ENCODE measurements at places on chromosomes 13 and 19.

DNA sequence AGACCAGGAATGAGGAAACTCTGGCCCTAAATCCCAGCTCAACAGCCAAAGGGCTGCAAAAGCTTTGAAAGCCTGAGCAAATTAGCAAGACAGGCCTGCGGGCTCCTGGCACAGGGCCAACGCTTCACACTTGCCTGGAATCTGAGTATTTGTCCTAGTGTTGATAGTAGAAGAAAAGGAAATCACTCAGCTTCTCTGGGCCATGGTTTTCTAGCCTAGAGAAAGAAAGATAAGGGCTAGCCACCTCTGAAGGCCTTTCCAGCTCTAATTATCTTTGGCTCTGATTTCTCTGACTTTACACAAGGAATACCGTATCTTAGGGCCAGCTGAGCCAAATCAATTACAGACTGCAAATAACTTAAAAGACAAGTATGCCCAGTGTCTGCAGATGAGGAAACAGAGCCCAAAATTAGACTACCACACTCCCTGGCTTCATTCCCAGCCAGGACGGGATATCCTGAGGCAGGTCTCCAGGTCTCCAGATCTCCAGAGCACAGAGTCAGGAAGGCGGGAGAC, 69.6 kb downstream of the STK24 start:
- no peak for DNase-seq

DNA sequence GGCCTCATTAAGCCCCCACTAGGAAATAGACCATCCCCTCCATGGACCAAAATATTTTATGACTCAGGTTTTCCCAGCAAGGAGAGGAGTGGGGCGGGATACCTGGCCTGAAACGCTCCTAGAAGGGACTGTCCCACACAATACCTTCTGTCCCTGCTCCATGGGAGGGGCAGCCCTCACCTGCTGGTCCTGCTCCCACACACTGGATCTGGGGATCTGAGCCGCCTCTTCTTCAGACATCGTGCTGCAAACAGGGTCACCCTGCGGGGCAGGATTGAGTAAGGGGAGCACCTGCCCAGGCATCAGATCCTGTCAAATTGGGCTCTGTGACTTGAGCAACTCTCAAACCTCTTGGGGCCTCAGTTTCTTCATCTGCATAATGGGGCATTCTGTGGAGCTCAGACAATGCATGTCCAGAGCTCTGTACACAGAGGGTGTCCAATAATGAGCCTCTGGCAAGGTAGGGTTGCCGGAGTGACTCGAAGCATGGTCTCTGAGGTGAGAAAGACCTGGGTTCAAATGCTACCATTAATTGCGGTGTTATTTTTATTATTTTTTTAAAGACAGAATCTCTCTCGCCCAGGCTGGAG, 1.1 kb downstream of the PLIN5 start:
- no peak for DNase-seq

DNA sequence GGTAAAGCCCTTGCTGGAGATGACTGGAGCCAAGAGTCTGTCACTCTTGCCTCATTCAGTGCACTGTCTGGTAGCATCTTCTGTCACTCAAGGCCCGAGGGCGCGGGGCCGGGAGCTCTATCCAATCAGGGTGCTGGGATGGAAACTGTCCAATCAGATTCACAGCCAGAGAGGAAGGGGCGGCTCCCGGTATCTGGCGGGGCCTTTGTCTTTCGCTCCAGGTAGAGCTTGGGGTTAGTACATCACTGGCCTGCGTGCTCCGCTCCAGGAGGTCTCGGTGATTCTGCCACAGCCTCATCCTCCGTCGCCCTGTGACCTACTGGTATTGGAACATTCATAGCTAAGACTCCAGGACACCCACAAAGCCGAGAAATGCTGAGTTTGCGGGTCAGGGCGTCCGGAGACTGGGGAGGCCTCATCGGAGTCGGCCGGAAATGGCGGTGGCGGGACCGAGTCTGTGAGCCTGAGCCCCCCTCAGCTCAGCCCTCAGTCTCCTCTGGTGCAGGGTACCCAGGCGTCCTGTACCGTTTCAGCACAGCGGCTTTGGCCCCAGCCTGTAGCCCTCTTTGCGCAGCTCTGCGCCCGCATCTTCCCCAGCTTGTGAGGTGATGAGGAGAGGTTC, 20.6 kb upstream of the ZNF430 start:
- peak; percentile 81 for DNase-seq

DNA sequence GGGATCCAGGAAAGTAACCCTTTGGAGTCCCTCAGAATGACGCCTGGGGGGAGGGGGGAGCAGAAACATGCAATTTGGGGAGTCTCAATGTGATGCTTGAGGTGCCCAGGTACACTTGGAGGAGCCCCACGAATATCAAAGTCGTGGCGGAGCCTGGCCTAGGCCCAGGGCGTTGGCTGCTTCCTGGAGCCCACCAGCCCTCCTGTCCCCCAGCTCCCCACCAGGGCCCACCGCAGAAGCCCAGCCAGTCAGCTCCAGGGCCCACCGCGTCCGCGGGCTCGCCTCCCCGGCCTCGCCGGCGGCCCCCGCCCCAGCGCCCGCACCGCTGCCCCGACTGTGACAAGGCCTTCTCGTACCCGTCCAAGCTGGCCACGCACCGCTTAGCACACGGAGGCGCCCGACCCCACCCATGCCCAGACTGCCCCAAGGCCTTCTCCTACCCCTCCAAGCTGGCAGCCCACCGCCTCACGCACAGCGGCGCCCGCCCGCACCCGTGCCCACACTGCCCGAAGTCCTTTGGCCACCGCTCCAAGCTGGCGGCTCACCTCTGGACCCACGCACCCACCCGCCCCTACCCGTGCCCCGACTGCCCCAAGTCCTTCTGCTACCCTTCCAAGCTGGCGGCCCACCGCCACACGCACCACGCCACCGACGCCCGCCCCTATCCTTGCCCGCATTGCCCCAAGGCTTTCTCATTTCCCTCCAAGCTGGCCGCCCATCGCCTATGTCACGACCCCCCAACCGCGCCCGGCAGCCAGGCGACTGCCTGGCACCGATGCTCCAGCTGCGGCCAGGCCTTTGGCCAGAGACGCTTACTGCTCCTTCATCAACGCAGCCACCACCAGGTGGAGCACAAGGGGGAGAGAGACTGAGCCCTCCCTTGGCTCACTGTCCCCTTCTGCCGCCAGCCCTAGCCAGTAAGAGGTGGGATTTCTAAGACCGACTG, 2.1 kb downstream of the ZNF575 start:
- DNase-seq: peak; percentile 39

DNA sequence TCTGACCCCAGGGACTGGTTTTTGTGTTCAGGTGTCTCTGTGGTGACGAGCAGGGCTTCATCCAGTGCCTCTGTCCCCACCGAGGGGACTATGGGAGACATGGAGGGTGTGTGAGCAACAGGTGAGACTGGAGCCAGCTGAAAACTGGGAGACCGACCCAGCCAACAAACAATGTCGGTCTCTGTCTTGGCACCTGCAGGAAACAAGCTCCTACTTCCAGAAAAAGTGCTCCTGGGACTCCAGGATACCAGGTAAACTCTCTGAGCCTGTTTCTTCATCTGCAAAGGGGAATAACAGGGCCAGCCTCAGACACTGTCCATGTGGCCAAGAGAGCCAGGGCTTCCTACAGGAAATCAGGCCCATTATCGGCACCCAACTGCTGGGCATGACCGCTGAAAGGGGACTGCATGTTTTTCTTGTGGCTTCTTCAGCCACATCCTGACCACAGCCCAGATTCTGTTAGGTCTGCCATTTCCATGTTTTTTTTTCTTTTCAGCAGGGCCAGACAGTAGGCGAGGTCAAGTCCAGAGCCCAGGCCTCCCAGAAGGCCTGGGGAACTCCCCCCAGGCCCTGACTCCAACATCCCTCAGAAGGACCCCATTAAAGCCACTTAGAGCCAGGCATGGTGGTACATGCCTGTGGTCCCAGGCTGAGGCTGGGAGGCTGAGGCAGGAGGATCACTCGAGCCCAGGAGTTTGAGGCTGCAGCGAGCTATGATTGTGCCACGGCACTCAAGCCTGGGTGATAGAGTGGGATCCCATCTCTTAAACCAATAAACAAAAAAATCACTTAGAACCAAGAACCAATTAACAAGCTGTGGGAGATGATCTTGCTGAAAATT, 836 bp upstream of the BST2 start:
- peak; percentile 36 for DNase-seq

DNA sequence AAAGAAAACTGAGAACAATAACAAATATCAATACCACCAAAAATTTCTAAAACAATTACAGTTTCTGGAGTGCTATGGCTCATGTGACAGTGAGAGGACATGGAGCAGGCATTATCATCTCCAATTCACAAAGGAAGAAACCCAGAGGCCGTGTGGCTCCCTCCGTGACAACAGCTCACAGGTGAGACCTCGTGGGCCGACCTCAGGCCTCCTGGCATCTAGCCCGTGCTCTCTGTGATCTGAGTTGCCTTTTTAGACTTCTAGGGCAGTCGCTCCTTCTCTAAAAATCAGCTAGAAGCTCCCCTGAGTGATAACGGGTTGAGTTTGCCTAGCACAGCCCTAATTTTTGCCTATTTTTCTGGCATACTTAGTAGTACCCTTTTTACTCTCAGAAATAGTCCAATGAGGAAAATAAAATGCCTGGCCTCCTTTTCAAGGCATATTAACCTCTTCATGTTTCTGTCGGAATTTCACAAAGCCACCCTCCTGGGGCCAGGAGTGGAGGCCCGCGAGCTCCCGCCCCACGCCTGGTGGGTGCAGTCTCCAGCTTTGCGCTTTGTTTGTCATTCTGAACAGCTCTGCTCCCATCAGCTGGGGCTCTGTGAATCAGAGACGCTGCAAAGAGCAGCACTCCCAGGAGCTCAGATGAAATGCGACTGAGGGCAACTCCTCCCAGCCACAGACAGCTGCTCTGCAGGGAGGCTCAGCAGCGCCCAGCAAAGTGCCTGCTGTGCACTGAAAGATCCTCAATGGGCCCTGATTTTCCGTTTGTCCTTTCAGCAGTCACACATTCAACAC, 292.5 kb downstream of the UQCRFS1 start:
- no peak for DNase-seq

Data from suppressor macrophage (primary cell).